ENCODE measurements at places on chromosomes 7 and 10.

- DNase-seq = no peak
Measured at GRCh38 chr10:1268831-1269230, 212.6 kb downstream of the WDR37 start.

GRCh38 chr10:43852149-43852548 lies 203.5 kb upstream of the ZNF32 start:
- no peak for DNase-seq

DNA sequence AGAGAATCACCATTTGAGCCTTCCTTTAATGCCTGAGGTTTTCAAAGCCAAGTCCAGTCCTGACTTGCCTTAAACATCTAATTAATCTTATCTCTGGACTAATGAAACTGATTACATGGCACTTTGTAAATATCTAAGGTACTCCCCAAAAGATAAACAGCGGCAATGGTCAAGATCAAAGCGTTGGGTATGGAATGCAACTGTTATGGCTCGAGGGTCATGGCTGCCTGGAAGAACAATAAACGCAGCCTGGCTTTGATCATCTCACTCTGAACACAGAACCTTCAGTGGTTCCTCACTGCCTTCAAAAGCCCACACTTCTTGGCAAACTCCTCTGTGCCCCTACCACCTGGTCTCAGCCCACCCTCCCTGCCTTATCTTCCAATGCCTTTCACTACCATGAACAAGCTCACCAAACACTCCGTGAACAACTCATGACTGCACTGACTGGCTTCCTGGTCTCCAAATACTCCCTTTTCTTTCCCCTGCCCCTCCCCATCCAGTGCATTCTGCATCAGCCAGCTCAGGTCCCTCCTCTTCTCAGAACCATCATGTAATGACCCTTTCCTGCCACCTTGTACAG lies 150.2 kb upstream of the NFE2L3 start:
- DNase-seq = no peak

- DNase-seq = no peak
Measured at GRCh38 chr7:77940647-77941046, 142.1 kb downstream of the PHTF2 start.

Data from right cardiac atrium (tissue), 5 donors.